ENCODE measurements at places on chromosomes 1 and 21. TPM values are rescaled to one million over a fixed set of nuclear protein-coding genes. Genes with fewer than 3 reads are reported as not detected.
A peak's percentile ranks its signal among the peaks of the same experiment; 100 is the strongest.

GRCh38 chr1:53048960-53049573, 12.9 kb upstream of the PODN start:
- H3K27ac ChIP-seq: no peak overlapping the region
- H3K36me3 ChIP-seq: peaks cover 35% of the 10 kb centered on the region
- no peaks in the 10 kb centered on the region for H3K27me3 ChIP-seq
- no peak for DNase-seq
- no peaks in the 10 kb centered on the region for H3K4me1 ChIP-seq

DNA sequence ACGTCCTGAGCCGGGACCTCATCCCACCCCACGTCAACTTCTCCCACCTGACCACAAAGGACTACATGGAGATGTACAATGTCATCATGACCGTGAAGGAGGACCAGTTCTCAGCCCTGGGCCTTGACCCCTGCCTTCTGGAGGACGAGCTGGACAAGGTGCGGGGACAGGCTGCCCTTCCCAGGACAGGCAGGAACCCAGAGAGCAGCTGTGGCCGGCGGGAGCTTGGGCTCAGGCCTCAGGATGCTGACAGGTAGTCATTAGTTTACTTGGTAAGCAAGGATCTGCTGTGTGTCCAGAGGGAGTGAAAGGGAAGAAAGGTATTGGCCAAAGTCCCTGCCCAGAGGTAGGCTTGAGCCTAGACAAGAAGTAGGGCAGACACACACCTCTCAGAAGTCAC, 17.6 kb upstream of the KCNC4 start:
- H3K36me3 ChIP-seq: no peaks in the 10 kb centered on the region
- DNase-seq: no peak
- H3K4me1 ChIP-seq: no peaks in the 10 kb centered on the region
- no peak overlapping the region for H3K4me3 ChIP-seq
- H3K27ac ChIP-seq: no peak overlapping the region

GRCh38 chr1:223067914-223068313, 75.1 kb downstream of the TLR5 start:
- H3K4me3 ChIP-seq: no peak overlapping the region
- H3K36me3 ChIP-seq: no peaks in the 10 kb centered on the region
- H3K27ac ChIP-seq: no peak overlapping the region
- DNase-seq: no peak

Gene GNAT2
- polyA plus RNA-seq: not detected

DNA sequence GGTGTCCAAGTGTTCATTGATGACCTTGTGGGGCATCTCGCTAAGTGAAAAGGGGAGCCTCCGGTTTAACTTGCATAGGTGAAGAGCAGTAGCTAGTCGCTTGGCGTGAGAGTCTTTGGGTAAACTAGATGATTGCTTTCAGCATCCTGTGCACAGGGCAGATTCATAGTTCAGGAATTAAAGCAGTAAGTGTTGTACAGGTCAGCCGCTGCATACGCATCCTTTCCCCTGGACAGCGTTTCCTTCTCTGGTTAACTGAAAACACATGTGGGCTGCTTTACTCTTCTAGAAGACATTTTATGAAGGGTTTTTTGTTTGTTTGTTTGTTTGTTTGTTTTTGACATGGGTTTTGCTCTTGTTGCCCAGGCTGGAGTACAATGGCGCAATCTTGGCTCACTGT, 12.1 kb downstream of the NDUFV3 start:
- H3K27ac ChIP-seq: no peak overlapping the region
- H3K27me3 ChIP-seq: no peaks in the 10 kb centered on the region

DNA sequence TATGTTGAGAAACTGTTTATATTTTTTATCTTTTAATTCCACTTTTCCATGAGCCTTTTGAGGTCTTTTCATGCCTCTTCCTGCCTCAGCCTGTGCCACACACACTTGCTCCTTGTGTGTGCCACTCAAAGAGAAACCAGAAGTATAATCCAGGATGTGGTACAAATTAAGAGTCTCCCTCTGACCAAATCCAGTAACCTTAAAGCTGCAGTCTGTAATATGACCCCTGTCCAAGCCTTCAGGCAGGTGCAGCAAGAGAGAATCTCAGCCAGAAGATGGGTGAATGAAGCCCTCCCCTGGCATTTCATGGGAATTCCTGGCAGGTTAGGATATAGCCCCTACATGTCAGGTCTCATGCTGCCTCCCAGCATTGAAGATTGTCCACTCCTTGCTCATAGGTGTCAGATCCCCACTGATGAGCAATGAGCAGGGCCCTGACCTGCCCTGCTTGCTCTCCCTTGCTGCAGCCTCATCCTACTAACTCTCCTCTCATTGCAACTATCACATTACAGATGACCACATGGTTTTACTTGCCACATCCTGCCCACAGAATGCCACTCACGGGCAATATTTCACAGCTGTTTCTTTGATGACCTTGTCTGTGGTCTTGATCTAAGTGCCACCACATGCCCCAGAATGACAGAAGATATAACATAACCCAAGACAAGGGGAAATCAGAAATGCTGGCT, 169.3 kb downstream of the SEC16B start:
- H3K4me1 ChIP-seq: no peaks in the 10 kb centered on the region
- DNase-seq: no peak
- H3K36me3 ChIP-seq: no peaks in the 10 kb centered on the region
- H3K4me3 ChIP-seq: no peak overlapping the region
- H3K27ac ChIP-seq: no peak overlapping the region

Gene SLAMF9
- 0.33 TPM for polyA plus RNA-seq

GRCh38 chr1:226872437-226872836, 2.0 kb downstream of the PSEN2 start:
- H3K27me3 ChIP-seq: peaks cover 2% of the 10 kb centered on the region
- H3K27ac ChIP-seq: no peak overlapping the region
- peaks cover 21% of the 10 kb centered on the region for H3K4me1 ChIP-seq
- no peaks in the 10 kb centered on the region for H3K36me3 ChIP-seq
- peak; percentile 43 for DNase-seq

Gene TIE1
- polyA plus RNA-seq: 18.7 TPM

Gene EDARADD
- 0.66 TPM for polyA plus RNA-seq

- no peak for DNase-seq
- no peaks in the 10 kb centered on the region for H3K36me3 ChIP-seq
- no peak overlapping the region for H3K4me3 ChIP-seq
- no peak overlapping the region for H3K27ac ChIP-seq
- no peaks in the 10 kb centered on the region for H3K4me1 ChIP-seq
Measured at GRCh38 chr1:186297439-186298045, 77.5 kb downstream of the TPR start.

GRCh38 chr1:95252422-95252821, 18.4 kb downstream of the RWDD3 start:
- no peak overlapping the region for H3K4me3 ChIP-seq
- H3K36me3 ChIP-seq: peaks cover 12% of the 10 kb centered on the region
- H3K4me1 ChIP-seq: no peaks in the 10 kb centered on the region

GRCh38 chr1:47459253-47459788, 21.5 kb downstream of the FOXD2 start:
- no peak for DNase-seq
- no peak overlapping the region for H3K27ac ChIP-seq
- H3K4me1 ChIP-seq: no peaks in the 10 kb centered on the region
- H3K27me3 ChIP-seq: peaks cover 39% of the 10 kb centered on the region
- H3K36me3 ChIP-seq: no peaks in the 10 kb centered on the region
- no peak overlapping the region for H3K4me3 ChIP-seq

GRCh38 chr1:37867784-37868183, 8.4 kb upstream of the MTF1 start:
- no peak for DNase-seq
- peaks cover 60% of the 10 kb centered on the region for H3K36me3 ChIP-seq
- peaks cover 2% of the 10 kb centered on the region for H3K4me1 ChIP-seq
- H3K27me3 ChIP-seq: no peaks in the 10 kb centered on the region
- no peak overlapping the region for H3K4me3 ChIP-seq
- H3K27ac ChIP-seq: no peak overlapping the region

DNA sequence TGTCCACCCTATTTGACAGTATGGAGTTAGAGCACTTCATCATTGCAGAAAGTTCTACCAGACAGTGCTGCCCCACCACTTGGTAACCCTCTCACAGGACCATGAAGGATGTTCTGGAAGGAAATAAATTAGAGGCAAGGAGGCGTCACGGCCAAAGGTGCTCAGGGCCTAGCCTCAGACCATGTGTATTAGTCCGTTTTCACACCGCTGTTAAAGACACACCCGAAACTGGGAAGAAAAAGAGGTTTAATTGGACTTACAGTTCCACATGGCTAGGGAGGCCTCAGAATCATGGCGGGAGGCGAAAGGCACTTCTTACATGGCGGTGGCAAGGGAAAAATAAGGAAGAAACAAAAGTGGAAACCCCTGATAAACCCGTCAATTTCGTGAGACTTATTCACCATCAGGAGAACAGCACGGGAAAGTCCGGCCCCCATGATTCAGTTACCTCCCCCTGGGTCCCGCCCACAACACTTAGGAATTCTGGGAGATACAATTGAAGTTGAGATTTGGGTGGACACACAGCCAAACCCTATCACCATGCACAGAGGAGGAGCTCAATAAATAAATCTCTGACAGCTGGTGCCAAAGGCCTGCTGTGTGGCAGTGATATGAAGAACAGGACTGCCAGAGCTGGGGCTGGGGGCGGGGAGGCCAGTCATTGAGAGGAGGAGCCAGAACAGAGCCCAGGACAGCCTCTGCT, 75.8 kb downstream of the FHAD1 start:
- peaks cover 26% of the 10 kb centered on the region for H3K4me1 ChIP-seq
- no peaks in the 10 kb centered on the region for H3K27me3 ChIP-seq
- H3K27ac ChIP-seq: no peak overlapping the region

Gene GPA33
- polyA plus RNA-seq: 64.4 TPM

Gene OR4F16
- polyA plus RNA-seq: 0.07 TPM

GRCh38 chr1:36300526-36300925, 5.6 kb upstream of the SH3D21 start:
- H3K27ac ChIP-seq: peak overlapping the region; percentile 93
- no peak overlapping the region for H3K4me3 ChIP-seq
- DNase-seq: no peak
- peaks cover 68% of the 10 kb centered on the region for H3K36me3 ChIP-seq
- H3K4me1 ChIP-seq: peaks cover 46% of the 10 kb centered on the region

- no peak overlapping the region for H3K4me3 ChIP-seq
- DNase-seq: no peak
- H3K27ac ChIP-seq: peak overlapping the region; percentile 81
- H3K36me3 ChIP-seq: no peaks in the 10 kb centered on the region
- no peaks in the 10 kb centered on the region for H3K27me3 ChIP-seq
Measured at GRCh38 chr1:113875714-113876113, 4.2 kb upstream of the PTPN22 start.

DNA sequence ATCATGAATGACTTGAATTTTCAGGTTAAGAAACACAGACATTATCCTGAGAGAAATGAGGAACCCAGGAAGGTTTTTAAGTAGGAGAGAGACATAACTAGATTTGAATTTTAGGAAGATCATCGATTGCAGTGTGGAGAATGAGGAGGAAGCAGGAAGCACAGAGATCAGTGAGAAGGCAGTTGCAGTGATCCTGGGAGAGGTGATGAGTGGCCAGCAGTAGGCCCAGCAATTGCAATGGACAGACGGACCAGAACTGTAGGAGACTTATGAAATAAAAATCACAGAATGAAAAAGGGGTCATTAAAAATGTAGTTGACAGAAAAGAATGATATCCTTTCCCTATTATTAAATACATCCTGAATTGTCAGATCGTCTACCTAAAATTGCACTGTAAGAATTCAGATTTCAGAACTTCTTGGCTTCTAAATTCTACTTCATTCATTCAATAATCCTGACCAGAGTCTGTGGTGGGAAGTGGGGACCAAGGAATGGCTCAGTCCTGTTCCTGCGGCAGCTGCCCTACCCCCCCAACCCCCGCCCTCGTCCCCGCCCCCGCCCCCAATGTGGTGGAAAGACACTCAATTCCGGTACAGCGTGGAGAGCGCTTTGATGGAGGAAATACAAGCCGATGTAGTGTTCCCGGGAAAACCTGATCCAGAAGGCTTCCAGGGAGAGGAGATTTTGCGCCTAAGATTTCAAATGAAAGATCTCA, 35.1 kb downstream of the SLC2A1 start:
- H3K27ac ChIP-seq: peak overlapping the region; percentile 56
- peaks cover 26% of the 10 kb centered on the region for H3K36me3 ChIP-seq
- H3K4me3 ChIP-seq: peak overlapping the region; percentile 75
- H3K27me3 ChIP-seq: no peaks in the 10 kb centered on the region

DNA sequence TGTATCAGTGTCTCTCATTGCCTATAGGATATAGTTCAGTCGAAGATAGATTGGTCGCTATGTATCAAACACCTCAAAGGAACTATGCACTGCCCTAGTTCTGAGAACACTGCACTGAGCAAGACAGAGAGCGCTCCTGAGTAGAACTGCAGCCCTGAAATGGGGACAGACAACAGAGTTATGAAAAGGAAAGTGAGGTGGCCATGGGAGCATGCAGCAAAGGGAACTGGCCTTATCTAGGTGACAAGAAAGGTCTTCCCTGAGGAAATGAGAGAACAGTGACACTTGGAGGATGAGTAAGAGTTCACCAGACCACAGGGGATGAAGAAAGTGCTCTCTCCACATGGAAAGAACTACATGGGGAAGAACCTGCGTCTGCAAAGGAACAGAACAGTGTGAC, 7.5 kb upstream of the G0S2 start:
- H3K36me3 ChIP-seq: no peaks in the 10 kb centered on the region
- no peak overlapping the region for H3K4me3 ChIP-seq
- peaks cover 7% of the 10 kb centered on the region for H3K4me1 ChIP-seq
- no peak for DNase-seq
- no peaks in the 10 kb centered on the region for H3K27me3 ChIP-seq
- H3K27ac ChIP-seq: peak overlapping the region; percentile 58

Gene LAD1
- polyA plus RNA-seq: 96.4 TPM

All from large intestine (tissue), 12 donors.